Glomerular endothelial cell (primary cell): ENCODE measurements at places on chromosomes 3 and 15.

DNA sequence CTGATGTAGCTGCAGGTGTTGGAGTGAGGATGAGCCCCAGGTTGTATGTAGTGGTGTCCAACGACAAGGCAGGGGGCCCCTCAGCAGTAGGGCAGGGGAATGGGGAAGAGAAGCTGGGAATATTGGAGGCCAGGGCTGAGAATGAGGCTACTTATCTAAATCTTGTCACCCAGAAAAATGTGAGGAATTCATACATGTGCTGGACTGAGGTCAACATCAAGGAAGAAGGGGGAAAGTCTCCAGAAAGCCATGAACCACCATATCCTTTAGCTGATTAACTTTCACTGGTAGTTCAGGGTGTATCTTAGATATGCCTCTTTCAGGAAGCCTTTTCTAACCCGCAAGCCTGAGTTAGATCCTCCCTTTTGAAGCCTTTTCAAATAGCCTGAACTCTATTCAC, 22.6 kb upstream of the FSTL1 start:
- no peak for DNase-seq

- no peak for DNase-seq
Measured at GRCh38 chr3:162491952-162492351, 995.3 kb downstream of the OTOL1 start.

DNA sequence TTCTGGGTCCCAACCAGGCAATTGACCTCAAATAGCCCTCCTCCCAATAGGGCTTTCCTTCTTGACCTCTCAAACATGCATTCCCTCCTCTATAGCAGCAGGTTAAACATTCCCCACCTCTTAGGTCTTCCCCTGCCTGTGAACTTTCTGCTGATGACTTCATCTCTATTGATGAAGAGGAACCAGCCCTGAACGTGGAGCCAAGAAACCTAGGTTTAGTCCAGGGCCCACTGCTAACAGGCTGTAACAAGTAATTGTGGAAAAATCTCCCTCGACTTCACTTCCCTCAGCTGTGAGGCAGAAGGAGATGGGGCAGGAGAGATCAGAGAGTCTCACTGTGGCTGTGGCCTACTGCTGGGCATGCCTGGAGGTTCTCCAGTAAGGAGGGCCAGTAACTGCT, 24.7 kb downstream of the ILDR1 start:
- DNase-seq = no peak

DNA sequence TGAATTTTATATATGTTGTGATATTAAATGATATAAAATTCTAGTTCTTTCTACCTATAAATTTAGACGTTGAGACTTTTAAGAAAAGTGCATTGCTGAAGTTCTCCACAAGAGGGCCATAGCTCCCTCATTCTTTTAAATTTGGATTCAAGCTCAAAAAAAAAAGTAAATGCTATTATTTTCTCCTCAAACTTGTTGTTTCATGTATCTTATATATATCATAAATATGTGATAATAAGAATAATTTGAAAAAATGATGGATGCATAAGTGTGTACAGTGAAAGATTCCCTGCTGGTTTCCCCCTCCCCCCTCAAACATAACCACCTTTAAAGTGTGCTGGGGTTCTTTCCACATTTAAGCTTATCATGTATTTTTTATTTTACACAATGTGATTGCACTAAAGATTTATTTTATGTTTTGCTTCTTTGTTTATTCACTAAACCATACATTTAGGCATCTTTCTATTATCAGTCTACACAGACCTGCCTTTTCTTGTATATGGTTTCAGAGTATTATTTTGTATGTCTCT, 769.4 kb upstream of the GOLIM4 start:
- DNase-seq = no peak

GRCh38 chr3:28036599-28037575, 204.5 kb upstream of the CMC1 start:
- no peak for DNase-seq

DNA sequence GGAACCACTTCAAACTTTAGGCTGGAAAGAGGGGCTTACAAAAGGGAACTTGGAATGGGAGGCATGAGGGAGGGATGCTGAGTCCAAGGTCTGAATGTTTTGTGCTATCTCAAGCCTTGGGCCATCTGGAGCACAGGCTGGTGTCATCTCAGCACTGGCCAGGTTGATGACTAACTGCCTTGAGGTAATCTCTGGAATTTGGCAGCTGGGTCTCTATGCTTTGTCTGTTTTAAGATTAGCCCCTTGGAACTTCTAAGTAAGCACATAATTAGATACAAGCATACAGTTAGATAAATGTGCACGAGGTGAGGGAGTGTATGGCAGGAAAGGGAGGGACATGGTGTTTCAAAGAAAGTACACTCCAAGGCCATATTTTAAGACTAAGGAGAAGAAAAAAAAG, 252.4 kb upstream of the CCDC54 start:
- no peak for DNase-seq

GRCh38 chr15:40242601-40243000, 3.7 kb downstream of the PAK6 start:
- DNase-seq = no peak

- no peak for DNase-seq
Measured at GRCh38 chr3:191119415-191120295, 79.4 kb upstream of the OSTN start.

- peak; percentile 10 for DNase-seq
Measured at GRCh38 chr3:69890084-69890483, 109.4 kb upstream of the SAMMSON start.

DNA sequence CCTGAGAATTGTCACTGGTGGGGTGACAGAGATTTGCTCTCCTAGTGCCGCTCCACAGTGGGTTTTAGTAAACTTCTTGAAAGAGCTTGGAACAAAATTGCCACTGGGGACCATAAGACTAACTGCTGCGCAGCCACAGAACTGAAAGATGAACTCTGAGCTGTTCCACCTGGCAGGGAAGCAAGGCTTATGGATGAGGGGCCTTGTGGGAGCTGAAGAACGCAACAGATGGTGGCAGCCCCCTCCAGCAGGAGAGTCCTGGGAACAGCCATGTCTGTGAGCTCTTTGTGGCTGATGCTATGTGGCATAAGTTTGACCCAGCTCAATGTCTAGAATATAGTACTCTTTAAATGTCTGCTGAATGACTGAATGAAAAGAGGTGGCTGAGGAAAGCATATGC, 66.8 kb upstream of the C2CD4B start:
- no peak for DNase-seq

DNA sequence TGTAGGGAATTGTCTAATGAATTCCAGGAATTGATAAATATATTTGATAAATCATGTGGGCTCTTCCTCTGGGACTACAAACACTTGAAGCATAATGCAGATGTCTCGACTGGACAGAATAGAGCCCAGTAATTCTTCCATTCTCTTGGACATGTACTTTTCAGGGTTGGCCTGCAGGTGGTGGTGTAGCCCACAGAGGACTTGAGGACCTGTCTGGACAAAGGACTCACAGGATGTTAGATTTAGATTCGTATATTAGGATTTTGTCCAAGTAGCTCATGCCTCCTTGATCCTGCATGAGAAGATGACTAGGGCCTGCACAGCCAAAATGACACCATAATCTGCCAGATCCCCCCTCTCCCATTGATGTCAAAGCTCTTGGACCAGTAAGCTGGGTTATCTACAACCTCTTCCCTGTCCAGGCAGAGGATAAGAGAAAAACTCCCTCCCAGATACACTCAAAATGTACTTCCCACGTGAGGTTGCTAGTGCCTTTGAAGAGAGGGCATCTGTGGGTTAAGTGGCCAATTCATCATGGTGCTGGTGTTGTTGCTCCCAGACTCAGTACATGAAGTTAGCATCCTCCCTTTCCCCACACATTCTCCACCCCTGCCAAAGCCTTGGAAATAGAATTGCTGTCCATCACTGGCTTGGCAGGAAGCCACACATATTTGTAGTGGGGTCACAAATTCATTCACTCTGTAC, 88.6 kb upstream of the ZNF280D start:
- DNase-seq = peak; percentile 57

DNA sequence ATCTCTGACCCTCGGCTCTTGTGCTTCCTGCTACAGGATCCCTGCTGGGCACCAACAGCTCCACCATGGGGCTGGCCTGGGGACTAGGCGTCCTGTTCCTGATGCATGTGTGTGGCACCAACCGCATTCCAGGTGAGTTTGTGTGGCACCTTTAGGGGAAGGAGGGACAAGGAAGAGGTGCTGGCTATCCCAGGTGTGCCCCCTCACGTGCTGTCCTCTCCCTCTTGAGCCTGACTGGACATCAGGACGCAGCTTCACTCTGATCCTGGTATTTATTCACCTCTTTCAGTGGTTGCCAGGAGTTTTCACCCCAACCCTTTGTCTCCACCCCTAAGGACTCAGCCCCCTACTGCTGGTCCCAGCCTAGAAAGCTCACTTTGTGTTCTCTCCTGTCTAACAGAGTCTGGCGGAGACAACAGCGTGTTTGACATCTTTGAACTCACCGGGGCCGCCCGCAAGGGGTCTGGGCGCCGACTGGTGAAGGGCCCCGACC, 960 bp downstream of the THBS1 start:
- peak; percentile 10 for DNase-seq

GRCh38 chr3:141313093-141313683, 55.1 kb upstream of the ZBTB38 start:
- no peak for DNase-seq

- no peak for DNase-seq
Measured at GRCh38 chr3:170383567-170383966, 26.1 kb downstream of the SKIL start.

DNA sequence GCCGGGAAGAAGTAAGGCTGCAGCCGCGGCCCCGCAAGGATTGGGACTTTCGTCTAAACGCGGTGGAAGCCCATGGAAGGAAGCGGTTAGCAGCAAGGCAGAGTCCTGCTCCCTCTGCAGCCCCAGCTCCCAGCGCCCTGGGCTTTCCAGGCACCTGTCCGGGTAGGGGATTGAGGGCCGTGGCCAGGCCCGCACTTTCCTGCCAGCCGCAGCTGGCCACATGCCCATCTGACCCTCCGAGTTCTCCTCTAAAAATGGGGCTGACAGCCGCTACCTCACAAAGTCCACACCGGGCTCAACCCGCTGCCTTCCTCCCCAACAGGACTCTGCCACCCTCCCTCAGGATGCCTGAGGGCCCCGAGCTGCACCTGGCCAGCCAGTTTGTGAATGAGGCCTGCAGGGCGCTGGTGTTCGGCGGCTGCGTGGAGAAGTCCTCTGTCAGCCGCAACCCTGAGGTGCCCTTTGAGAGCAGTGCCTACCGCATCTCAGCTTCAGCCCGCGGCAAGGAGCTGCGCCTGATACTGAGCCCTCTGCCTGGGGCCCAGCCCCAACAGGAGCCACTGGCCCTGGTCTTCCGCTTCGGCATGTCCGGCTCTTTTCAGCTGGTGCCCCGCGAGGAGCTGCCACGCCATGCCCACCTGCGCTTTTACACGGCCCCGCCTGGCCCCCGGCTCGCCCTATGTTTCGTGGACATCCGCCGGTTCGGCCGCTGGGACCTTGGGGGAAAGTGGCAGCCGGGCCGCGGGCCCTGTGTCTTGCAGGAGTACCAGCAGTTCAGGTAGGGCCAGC, 1.9 kb downstream of the NEIL1 start:
- DNase-seq = no peak

DNA sequence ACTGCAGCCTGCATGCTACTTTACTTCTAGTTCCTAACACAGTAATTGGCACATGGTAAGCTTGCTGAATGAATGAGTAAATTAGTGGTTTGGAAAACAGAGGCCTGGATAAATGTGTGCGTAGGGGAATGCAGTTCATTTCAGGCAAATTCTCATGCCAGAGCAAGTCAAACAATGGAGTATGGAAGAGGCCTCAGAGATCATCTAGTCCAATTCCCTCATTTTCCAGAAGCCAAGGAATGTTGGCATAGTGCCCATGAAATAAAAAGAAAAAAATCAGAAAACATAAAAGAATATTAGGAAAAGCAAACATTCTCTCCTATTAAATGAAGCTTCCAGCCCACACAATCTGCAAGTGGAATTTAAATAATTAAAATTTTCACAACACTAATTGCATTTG, 92.4 kb downstream of the MB21D2 start:
- no peak for DNase-seq

DNA sequence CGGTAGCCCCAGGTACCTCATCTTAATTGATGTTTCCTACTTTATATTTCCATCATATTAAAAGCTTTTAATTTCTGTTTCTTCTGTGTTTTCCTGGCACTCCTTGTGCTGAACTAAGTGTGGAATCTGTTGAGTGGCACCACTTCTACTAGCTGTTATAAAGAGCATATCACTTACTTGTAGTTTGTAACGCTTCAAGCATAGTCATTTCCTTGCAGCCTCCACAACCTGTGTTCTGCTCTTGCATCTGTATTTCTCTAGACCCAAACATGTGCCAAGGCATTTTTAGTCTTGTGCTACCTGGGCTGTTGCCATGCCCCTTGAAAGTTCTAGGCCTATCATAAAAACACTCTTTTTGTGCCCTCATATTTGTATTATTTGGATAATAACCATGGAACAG, 16.0 kb downstream of the ZNF654 start:
- DNase-seq = no peak

GRCh38 chr3:60268123-60268522, 983.1 kb downstream of the FHIT start:
- DNase-seq = no peak

DNA sequence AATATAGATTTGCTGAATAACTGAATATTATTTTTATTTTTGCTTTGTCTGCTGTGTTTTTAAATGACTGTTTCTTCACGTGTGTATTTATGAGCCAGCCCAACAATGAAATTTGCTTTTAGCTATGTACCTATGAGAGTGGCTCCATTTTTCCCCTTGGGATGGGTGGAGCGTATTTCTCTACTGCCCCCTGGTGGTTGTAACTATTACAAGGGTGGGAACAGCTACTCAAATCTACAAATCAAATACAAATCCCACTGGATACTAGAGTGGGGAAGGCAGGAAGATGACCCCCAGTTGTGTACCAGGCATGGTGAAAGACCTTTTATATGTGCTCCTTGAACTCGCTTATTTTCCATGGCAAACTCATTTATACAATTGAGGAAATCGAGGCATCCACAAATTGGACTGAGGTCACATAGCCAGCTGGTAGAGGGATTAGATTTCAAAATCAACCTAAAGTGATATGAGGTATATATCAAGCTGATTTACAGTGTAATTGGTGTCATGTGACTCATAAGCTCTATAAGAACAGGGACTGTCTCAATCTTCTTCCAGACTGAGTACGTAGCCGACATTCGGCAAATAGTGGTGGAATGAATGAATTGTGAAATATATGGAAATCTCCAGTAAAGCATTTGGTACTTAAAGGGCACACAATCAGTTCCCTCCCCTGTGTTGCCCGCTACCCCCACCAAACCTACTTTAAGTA, 69.5 kb upstream of the VEPH1 start:
- peak; percentile 66 for DNase-seq

DNA sequence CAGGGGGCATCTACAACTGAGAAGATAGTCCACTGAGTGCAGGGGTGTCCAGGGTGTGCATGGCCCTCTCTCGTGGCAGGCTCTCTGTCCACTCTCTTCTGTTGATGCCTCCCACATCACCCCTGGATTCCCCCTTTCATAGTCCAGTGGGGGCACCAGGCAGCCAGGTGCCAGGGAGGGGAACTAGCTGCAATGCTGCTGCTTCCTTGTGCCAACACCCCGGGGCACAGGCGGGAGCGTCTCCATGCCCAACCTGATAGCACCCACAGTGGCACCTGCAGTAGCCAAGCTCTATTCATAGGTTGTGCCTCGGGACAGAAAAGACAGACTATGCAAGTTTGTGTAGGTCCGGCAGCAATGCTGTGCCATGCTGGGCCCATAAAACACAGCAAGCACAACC, 11.7 kb downstream of the DUOX2 start:
- DNase-seq = no peak
